ENCODE measurements at places on chromosomes 1 and 21.

DNA sequence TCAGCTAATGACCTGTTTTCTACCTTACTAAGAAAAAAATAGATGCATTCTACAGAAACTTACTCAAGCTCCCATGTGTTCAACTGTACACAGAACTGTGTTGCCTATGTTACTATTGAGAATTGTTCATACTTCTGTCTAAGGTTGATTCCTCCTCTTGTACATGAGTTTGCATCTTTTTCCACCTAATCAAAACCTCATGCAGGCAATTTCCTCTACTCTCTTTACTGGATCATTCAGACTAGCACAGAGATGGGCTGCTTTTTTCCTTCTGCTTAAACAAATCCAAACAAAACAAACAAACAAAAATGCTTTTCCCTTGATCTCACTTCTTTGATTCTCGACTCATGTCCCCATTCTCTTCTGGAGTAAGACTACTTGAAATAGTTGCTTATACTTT is 58.8 kb upstream of the PTGFR start:
- DNase-seq, result no peak

DNA sequence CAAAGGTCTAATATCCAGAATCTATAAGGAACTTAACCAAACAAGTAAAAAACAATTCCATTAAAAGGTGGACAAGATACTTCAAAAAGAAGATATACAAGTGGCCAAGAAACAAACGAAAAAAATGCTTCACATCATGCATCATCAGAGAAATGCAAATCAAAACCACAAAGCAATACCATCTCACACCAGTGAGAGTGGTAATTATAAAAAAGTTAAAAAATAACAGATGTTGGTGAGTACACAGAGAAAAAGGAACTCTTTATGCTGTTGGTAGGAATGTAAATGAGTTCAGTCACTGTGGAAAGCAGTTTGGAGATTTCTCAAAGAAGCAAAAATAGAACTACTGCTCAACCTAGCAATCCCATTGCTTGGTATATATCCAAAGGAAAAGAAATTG is 218.6 kb downstream of the SLC44A5 start:
- no peak for DNase-seq

GRCh38 chr1:37137014-37137413 is 102.7 kb upstream of the GRIK3 start:
- DNase-seq, result no peak

GRCh38 chr1:3071565-3072390 is 2.8 kb downstream of the PRDM16 start:
- DNase-seq, result no peak

DNA sequence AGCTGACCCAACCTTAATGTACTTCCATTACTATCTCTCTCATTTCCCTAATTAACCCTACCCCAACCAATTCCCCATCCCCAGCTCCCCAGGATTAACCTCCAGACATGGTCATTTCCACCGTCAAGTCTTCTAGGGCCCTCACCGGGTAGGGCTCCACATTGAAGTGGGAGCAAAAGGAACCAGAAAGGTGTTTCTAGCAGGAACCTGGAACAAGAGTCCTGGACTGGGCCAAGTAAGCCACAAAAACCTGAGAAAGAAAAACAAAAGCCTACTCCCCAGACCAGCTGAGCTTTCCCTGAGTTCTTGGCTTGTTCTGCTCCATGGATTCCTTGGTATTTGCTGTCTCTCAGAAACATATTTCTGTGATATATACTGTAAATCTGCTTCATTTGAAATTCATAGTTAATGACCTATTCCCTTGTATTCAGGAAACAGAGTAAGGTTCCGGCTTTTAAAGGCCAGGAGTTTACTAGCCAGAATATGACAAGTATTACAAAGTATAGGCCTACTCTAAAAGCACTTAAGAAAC is 58.4 kb downstream of the SYF2 start:
- DNase-seq, result no peak

DNA sequence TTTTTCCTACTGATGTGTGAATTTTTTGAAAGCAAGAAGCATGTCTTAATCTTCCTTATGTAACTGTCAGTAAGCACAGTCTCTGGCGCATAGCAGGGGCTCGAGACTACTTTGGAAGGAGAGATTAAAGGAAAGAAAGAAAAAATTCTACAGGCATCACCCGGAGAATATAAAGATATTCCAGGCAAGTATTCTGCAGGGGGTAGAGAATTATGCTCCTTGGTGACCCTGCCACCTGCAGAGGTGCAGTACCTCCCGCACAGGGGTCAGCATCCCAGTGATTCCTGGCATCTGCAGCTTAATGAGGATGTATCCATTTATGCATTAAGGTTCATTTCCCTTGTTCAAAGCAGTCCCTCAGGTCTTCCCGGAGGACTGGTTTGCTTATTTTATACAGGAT is 87.6 kb upstream of the WLS start:
- no peak for DNase-seq

Data from stimulated activated CD4-positive, alpha-beta T cell treated with anti-CD3 and anti-CD28 coated beads, Interleukin-15, amount 100 ng/mL, for 1 hour (primary cell).